Amygdala (tissue), 56 donors: ENCODE measurements at places on chromosomes 1 and 21.
A peak's percentile ranks its signal among the peaks of the same experiment; 100 is the strongest.

- DNase-seq, result no peak
Observed at GRCh38 chr1:218878369-218878768, 295.3 kb upstream of the LYPLAL1 start.

DNA sequence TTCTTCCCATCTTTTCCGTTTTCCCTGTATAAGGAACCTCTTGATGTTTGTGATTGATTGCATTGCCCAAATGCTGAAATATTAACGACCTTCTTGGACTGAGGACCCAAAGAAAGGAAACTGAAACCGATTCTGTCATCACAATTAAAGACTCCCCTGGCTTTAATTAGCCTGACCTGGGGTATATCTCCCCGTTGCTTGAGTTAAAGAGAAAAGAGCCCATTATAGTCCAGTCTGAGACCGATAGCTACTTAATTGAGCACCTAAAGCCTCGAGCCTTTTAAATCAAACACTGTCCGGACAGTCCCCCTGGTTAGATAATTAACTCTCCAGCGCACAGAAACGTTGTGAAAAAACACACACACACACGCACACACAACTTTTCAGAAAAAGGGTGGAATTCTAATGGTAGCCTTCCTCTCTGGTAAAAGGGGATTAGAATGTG, 8.0 kb downstream of the LMO4 start:
- no peak for DNase-seq

- DNase-seq, result no peak
Observed at GRCh38 chr1:80987824-80988223, 812.9 kb upstream of the ADGRL2 start.

DNA sequence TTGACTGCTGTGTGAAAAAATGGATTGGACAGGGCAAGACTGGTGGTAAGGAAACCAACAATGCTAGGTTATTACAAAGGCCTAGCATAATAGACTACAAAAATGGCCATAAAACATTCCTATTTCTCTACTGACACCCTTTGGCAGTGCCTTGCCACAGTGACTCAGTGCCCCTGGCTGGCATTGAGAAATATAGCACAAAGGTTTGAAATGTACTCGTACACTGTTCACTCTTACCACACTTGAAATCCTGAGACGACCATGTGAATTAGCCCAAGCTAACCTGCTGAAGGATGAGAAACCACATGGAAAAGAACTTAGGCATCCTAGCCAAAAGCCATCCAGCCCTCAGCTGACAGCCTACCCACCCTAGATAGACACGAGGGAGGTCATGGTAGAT, 149.8 kb upstream of the PALMD start:
- DNase-seq, result no peak

DNA sequence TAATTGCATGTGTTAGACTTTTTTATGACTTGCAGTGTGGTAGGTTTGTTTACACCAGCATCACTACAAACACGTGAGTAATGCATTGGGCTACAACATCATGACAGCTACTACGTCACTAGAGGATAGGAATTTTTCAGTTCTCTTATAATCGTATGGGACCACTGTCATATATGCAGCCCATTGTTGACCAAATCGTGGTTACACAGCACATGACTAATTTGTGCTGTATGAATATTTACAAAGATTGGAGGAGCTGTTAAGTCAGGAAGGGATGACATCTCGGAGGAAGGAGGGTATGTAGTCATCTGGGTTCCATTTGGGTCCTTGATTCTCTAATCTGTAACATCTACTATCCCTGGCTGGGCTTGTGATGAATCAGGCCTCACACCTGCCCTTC, 270.9 kb downstream of the TNR start:
- DNase-seq, result no peak

GRCh38 chr1:111497592-111497991, 5.8 kb downstream of the ADORA3 start:
- DNase-seq, result no peak

DNA sequence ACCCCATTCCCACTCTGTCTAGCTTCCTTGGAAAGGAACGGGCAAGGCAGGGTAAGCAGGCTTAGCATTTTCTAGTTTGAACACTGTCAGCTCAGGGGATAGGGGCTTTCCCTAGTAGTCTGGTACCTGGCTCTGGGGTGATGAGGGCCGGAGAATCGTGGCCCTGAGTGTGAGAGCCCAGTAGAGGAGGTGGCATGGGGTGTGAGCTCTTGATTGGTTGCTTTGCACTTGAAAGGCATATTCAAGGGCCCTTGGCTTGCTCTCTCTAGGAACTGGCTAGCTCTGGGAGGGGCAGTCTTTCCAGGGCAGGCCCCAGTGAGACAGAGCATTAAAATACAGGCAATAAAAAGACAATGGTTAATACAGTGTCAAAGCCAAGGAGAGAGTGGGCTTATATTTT, 10.8 kb upstream of the EXTL1 start:
- DNase-seq, result no peak

DNA sequence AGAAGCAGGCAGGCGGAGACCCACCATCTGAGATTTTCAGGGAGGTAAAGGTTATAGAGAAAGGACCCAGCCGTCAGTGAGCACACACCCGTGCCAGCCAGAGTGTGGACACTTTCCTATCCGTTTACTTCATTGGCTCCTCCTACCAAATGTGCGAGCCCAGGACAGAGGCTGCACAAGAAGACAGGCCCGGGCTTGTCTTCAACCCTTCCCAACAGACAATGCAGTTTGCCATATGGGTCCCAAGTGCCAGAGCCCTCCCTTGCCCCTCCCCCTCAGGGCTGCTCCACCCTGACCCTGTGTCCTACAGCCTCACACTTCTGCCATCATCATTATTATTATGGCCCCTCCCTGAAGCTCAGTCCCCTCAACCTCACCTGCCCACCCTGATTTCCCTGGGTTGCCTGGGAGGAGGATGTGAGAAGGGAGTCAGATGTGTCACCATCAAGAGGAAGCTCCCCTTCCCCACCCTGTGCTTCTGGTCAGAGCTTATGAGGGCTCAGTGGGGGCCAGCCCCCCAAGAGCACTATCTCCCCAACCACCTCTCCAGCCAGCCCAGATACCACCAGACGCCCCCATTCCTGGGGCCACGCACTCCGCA, 9.4 kb downstream of the LAPTM5 start:
- DNase-seq, result peak; percentile 57

DNA sequence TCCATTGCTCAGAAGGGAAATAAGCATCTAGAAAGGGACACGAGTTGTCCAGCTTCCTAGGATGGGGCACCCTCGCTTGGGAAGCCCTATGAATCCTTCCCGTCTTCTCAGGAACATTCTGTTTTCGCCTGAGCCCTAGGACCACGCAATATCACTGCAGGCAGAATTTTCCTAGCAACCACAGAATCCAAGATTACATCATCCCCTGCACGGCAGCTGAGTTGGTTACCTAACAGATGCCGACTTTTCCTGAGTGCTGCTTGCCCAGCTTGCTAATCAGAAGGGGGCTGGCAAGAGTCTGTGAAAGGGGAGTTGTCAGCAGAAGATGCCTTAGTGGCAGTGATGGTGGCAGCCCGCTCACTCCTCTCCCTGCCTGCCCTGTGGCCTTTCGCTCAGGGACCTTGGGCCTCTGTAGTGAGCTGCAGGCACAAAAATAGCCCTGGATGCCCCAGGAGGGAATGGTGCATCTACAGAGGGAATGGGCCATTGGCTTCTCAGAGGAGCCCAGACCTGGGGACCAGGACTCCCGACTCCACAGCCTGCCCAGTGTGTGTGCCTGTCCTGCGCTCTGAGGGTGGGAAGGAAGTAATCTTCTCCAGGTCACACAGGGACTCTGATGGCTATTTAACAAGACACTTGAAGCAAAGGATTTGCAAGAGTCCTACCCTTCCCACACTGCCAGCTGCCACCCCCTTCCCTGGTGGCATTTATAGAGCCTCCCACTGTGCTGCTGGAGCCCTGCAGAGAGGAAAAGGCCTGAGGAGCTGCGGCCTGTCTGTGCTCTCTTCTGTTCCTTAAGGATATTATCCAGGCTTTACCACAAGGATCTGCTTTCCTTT, 28.9 kb upstream of the CLSTN1 start:
- peak; percentile 69 for DNase-seq

GRCh38 chr1:72140222-72140621, 142.1 kb downstream of the NEGR1 start:
- no peak for DNase-seq

GRCh38 chr1:10484521-10484920, 9.8 kb downstream of the PEX14 start:
- DNase-seq, result no peak

GRCh38 chr1:116553386-116554115, 17.3 kb downstream of the CD58 start:
- DNase-seq, result no peak

DNA sequence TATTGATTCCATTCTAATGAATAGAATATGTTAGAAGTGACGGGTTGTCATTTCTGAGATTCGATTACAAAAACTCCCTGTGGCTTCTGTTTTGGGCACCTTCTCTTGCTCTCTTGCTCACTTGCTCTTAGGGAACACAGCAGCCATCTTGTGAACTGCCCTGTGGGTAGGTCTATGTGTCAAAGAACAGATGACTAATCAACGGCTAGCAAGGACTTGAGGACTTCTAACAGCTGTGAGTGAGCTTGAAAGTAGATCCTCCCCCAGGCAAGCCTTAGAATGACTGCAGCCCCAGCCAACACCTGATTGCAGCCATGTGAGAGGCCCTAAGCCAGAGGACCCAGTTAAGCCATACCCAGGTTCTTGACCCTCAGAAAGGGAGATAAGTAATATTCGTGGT, 49.3 kb downstream of the AZIN2 start:
- DNase-seq, result no peak

DNA sequence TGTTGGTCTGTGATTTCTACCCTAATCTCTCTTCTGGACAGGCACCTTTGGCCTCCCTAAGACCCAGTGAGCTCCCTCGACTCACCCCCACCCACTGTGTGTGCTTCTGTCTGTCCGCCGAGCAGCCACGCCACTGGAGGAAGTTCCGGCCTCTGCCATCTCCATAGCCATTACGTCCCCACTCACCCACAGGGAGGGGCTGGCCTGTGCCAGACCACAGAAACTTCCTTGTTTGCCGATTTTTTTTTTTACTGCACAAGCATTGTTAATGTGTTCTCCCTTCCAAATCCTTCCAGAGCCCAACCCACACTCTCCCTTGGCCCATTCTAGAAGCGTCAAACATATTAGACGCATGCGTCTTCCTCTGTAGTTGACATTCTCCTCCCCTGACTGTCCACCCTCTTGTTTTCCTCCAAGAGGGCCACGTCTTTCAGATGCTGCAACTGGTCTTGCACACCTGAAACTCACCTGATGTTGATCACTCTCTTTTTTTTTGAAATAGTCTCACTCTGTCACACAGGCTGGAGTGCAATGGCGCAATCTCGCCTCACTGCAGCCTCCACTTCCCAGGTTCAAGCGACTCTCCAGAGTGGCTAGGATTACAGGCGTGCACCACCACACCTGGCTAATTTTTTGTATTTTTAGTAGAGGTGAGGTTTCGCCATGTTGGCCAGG, 72.3 kb downstream of the EVA1C start:
- DNase-seq, result peak; percentile 60

DNA sequence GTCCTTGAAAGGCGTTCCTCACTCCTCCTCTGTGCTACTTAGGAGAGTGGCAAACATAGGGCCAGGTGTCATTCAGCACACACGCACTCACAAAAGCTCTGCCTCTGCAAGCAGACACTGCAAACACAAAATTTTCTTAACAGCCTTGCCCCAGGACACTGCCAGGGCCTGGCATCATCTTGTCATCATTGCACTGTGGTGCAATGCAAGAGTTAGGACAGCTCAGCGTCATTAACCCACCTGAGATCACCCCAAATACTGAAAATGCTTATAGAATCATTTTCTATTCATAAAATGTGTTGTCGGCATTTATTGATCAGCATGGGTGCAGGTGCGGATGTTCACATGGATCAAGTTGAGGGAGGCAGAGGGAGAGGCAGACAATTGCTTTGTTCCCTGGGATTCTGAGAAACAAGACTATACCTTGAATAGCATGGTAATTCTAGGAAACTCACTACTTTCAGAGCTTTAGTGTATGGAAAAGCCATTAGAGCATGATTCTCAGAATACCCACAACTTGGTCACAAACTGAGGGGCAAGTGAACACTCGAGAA, 3.0 kb downstream of the ADAM30 start:
- no peak for DNase-seq

DNA sequence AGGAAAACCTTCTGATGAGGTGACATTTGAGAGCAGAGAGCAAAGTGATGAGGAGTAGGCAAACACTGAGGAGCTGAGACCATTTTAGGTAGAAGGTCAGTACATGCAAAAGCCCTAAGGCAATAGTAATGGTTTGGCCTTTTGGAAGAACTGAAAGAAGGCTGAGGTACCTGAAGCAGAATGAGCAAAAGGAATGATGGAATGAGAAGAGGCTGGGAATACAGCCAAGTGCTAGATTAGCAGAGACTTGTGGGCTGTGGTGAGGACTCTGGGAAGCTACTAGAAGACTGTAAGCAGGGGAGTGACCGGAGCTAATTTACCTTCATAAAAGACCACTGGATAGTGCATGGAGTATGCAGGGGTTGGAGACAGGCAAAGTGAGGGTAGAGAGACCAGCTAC, 77.9 kb downstream of the GFI1 start:
- no peak for DNase-seq

GRCh38 chr1:222098404-222098803, 356.5 kb upstream of the DUSP10 start:
- no peak for DNase-seq

DNA sequence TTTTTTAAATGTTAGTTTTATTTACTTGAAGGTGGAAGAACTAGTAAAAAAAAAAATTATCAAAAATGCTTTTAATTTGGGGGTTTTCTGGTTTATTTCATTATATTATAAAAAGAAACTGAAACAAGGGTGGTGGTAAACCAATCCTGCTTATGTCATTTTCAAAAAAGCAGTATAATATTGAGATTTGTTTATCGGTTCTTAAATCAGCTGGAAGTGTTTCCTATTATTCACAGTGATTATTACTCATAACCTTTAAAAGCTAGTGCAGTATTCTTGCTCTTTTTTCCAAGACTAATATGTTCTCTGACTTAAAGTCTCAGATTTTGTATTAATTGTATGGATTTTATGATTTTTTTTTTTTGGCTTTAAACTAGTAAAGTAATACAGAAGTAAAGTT, 5.4 kb upstream of the LRRC40 start:
- no peak for DNase-seq

GRCh38 chr1:191866155-191866554, 292.1 kb upstream of the RGS18 start:
- DNase-seq, result no peak

GRCh38 chr1:230907472-230908205, 39.3 kb upstream of the C1orf198 start:
- no peak for DNase-seq

- DNase-seq, result no peak
Observed at GRCh38 chr1:6464915-6465314, 1.1 kb downstream of the TNFRSF25 start.

DNA sequence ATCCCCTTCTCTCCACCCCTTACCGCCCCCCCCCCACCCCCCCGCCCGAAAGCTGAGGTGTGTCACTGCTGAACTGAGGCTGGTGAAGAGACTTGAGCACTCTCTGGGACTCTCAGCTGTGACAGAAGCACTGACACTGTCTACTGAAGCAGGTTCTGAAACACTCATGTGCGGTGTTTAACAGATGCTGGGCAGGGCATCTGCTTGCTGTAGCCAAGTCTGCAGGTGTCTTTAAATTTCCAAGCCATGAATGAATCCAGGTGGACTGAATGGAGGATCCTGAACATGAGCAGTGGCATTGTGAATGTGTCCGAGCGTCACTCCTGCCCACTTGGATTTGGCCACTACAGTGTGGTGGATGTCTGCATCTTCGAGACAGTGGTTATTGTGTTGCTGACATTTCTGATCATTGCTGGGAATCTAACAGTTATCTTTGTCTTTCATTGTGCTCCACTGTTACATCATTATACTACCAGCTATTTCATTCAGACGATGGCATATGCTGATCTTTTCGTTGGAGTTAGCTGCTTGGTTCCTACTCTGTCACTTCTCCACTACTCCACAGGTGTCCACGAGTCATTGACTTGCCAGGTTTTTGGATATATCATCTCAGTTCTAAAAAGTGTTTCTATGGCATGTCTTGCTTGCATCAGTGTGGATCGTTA, at the start of gene GPR52:
Gene GPR52, plus strand, starts transcription at position 99 of the 665 bp plus-strand sequence. Its CDS starts 148 bp downstream, at position 247.
- DNase-seq, result peak; percentile 44
